Stimulated activated naive CD4-positive, alpha-beta T cell treated with Interleukin-2 at 50 U/mL for 16 hours (primary cell): ENCODE measurements at places on chromosomes 2 and 18.

DNA sequence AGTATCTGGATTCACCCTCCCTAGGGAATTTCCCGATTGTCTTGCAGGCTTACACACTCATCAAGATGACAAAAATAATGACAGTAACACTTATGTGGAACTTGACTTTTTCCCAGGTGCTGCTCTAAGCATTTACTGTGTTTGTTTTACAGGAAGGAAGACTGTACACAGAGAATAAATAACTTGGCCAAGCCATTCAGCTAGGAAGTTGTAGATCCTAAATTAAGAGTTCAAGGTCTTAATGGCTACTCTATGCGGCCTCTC is 549 bp upstream of the DPP4 start:
- DNase-seq = no peak

GRCh38 chr2:85168942-85169341 is 35.8 kb downstream of the TCF7L1 start:
- no peak for DNase-seq

- no peak for DNase-seq
Measured at GRCh38 chr2:235070063-235070706, 118.4 kb downstream of the SH3BP4 start.

GRCh38 chr18:46211816-46212215 is 107.6 kb downstream of the HAUS1 start:
- DNase-seq = no peak

DNA sequence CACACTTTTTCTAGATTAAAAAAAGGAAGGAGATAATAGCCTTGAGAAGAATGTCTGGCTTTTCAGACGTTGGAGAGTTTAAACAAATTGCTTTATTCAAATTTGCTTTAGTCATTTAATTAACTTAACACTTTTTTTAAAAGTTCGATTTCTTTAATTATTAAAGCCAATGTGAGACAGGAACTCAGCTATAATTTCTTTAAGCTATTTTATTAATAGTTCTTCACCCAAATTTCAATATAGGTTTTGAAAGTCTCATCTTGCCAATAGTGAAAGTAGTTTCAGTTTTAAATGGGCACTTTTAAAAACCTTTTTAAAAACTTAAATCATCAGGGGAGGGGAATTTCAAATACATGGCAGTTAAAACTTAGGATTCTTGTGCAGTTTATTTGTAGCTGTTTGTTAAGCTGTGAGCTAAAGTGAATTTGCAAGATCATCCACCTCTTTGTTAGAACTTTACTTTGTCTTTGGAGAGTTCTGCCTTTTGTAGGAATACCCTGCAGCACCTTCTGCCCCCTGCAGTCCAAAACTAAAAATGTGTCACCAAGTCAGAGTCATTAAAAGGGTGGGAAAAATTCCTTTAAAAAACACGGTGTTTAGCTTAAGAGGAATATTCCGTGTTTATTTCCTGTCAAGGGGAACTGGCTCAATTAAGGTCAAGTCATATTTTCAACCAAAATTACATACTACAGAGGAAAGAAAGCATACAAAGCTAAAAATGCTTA is 4.6 kb downstream of the TGIF1 start:
- DNase-seq = no peak

DNA sequence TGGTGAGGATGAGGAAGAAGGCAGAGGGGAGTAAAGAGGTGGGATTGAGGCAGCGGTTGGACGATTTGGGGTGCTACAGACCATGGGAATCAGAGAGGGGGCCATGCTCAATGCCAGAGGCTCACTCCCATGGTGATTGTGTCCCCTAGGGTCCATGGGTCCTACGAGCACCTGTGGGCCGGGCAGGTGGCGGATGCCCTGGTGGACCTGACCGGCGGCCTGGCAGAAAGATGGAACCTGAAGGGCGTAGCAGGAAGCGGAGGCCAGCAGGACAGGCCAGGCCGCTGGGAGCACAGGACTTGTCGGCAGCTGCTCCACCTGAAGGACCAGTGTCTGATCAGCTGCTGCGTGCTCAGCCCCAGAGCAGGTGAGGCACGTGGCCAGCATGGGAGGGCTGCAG is 5.2 kb downstream of the CAPN10 start:
- DNase-seq = no peak

DNA sequence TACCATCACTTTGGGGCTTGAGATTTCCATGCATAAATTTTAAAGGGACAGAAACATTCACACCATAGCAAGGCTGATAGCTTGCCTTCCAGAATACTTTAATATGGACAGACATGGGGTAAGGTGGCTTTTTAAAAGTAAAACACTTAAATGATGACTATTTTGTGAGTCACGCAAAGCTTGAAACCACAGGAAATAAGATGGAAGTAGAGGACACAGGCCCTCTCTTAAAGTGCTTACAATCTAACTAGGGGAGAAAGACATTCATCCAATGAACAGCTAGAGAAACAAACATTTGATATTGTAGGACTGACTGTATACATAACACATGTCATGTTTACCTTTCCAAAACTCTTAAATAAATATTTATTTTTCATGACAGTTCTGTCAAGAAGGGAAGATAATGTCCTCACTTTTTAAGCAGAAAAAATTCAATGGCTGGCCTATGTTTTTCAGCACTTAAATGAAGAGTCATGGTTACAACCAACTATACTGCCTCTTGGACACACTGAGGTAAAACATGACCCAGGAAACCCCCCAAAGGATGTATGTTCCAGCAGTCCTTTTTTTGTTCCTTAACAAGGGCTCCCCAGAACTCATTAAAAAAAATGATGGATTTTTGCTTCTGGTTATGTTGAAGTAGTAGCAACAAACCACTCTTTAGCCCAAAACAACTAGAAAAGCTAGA is 120.0 kb upstream of the RBMS1 start:
- DNase-seq = no peak

GRCh38 chr18:12408247-12408869 is 629 bp downstream of the PRELID3A start:
- no peak for DNase-seq

DNA sequence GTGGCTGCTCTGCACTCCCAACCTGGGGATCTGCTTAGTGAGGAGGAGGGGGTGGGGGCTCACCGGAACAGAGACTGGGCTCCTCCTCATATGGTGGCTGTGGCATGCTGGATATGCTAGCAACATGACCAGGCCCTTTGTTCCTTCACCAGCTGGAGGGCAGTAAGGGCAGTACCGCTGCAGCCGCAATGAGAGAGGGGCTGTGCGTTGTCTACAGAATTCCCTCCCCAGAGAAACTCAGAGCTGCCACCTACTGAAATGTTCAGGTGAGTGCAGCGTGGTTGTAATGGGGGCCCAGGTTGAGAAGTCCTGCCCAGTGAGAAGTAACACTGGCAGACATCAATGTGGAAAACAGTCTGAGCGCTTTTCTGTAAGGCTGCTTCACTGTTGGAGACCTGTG is 1211.9 kb upstream of the NXPH2 start:
- no peak for DNase-seq

DNA sequence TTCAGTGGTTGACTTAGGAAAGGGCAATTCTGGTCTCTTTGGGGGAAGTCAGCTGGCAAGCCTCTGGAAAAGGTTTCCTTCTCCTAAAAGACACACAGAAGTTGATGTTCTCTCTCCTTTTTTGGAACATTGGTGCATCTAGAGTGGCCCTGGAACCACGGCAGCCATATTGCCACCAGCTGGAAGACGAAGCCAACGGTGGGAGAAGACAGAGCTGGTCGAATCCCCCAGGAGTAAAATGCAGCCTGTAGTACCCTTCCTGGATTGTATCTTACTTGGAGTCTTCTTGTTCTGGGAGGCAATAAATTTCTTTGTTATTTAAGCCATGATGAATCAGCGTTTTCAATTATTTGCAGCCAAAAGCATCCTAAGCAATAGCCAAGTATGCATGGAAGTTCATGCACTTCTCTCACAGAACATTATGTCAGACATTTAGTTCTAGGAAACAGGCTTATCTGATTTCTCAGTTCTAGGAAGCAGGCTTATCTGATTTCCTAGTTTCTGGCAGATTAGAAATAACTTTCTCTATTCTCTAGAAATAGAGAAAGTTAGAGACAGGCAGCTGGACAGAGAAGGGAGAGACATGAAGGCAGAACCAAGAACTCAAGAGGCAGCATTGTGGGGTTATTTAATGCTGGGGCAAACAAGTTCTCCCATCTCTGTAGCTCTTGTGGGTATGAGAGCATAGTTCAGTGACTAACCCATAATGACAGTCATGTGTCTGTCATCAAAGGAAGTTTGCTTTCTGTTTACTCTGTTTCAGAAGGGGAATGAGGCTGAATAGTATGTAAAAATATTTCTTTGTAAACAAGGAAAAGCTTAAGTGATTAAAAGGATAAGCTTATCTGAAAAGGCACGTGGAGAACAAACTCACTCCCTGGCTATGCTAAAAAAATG is 40.5 kb upstream of the NABP1 start:
- no peak for DNase-seq

GRCh38 chr2:191415101-191415500 is 169.9 kb downstream of the MYO1B start:
- DNase-seq = no peak

DNA sequence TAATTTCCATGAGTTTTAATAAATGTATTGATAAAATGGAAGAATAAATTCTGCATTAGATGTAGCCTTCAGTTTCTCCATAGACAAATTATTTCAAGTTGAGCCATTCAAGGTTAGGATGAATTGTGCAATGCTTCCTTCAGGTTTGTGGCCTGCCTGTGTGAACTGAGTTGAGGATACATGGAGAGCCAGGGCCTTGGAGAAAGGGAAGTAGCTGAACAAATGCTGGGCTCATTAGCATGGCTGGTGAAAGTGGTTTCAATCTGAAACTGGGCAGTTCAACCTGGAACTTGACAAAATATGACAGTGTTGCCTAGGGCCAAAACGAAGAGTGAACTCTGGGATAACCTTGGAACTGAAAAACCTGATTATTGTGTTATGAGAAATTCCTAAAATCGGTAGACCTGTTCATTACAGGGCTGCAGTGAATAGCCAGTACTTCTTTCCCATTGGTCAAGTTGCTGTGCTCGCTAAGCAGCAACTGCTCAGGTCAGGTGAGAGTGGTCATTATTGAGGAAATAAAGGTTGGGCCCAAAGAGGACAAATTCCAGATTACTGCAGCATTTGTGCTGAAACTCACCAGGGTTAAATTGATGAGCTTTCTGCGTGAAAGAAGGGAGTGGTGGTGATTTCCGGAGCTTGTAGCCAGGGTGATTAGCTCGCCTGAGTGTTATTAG is 12.7 kb downstream of the INPP1 start:
- no peak for DNase-seq

DNA sequence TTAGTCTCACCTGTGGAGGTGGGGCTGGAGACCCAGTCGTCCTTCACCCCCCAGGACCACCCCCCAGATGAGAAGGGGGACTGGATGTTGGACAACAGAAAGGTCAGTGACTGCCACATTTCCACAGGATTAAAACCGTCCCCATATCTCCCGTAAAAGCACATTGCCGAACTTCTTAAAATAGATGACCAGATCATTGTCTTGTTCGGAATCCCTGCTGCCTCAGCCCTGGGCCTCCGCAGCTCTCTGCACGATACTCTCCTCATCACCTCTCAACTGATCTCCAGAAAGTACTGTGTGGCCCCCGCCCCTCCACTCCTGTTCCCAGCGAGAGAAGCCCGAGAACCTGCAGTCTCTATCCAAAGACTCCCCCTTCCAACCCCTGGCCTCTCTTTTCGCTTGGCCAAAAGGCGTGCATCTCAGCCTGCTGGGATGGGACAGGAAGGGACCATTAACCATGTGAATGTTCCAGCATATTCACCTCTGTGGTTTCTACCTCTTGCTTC is 13.2 kb downstream of the LRRFIP1 start:
- DNase-seq = no peak

DNA sequence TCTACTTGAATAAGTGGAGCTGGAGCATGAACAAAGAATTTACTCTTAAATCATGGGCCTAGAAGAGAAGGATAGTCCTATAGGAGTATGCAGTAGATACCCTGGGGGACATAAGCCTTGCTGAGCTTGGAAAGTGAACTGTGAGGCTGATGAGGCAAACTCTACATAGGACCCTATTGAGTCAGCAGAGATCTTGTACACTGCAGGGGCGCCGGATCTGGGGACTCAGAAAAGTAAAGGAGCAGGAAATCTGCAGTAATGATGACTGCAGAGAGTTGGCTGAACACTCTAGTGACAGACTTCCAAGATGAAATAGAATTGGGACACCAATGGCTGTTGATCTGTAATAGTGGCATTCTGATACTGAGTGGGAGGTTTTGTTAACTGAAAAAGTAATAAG is 543.7 kb downstream of the XIRP2 start:
- DNase-seq = no peak

DNA sequence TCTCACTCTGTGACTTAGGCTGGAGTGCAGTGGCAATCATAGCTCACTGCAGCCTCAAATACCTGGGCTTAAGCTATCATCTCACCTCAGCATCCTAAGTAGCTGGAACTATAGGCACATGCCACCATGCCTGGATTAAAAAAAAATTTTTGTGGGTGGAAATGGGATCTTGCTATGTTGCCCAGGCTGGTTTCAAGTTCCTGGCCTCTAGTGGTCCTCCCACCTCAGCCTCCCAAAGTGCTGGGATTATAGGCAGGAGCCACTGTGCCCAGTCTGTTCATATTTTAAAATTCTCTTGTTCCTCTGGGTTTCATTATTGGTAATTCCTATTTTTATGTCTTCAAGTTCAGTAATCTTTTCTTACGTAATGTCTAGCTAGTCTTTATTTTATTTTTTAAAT is 25.5 kb upstream of the RAB31 start:
- no peak for DNase-seq

DNA sequence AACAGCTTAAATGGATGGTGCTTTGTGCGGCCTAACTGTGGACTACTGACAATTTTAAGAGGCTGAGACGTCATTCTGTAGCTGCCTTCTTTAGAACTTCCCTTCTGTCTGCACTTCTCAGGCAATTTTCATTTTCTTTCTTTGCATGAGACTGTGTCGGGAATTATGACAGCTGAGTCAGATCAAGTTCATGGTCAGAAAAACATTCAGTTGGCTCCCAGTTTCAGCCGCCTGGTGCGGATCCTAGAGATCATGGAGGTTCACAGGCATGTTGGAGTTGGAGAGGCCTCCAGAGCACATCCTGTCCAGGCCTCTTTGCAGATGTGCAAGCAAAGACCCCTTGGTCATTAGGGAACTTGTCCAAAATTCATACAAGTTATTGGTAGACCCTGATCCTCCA is 135.0 kb downstream of the TANC1 start:
- no peak for DNase-seq

DNA sequence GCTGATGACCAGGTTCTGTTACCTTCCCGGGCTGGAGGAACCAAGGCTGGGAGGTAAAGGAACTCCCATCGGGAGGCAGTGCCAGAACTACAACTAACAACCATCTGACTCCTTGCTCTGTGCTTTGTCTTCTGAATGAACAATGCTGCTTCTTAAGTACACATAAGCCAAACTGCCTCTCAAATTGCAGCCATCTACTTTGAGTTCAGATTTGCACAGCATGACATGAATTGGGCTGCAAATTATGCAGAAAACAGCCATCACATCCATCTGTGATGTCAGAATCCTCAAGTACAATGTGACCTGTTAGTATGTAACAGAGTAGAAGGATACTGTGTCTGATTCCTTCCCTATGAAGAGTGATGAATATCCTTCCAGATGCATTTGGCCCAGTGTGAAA is 290.6 kb downstream of the ZNF521 start:
- no peak for DNase-seq

- no peak for DNase-seq
Measured at GRCh38 chr2:3154146-3154545, 223.5 kb downstream of the EIPR1 start.
